K562 (cell line): ENCODE measurements at places on chromosomes 7 and 10.

GRCh38 chr10:91587710-91588638 lies 44.9 kb downstream of the PPP1R3C start:
- DNase-seq: peak; percentile 46

GRCh38 chr7:47332681-47333553 lies 249.0 kb downstream of the TNS3 start:
- no peak for DNase-seq

- DNase-seq: no peak
These were observed 14.0 kb upstream of the NUB1 start for GRCh38 chr7:151327659-151328058.

GRCh38 chr10:6624392-6624791 lies 44.3 kb upstream of the PRKCQ start:
- no peak for DNase-seq

GRCh38 chr10:62057359-62057758 lies 155.9 kb downstream of the ARID5B start:
- no peak for DNase-seq

DNA sequence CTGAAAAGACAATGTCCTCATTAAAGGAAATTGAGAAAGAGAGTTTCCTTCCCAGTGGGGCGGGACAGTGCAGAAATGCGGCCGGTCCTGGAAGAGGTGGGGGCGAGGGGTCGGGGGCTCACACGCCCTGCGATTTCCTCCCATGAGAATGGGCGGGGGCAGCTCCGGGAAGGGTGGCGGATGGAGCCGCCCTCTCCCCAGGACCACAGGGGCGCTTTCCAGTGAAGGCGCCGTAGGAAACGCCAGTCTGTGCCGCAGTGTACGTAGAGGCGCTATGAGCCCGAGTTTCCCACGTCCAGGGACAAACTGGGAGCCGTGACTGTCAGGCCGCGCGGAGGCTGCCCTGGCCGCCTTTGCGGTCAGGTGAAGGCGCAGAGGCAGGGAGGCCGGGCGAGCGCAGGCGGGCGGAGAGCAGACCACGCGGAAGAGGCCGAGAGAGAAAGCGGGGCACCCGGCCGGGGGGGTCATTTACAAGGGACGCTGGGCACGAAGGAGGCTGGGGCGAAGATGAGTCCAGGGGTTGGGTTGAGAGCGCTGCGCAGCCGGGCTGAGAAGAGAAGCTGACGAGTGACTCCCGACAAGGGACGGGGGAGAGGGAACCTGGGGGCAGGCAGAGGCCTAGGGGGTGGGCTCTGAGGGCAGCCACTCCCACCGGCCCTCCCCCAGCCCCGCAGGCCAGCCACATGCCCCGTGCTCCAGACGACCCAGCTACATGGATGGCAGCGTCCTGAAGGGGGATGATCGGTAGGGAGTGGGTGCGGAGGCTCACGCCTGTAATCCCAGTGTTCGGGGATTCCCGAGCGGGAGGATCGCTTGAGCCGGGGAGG lies 45.0 kb downstream of the ALOX5 start:
- no peak for DNase-seq

DNA sequence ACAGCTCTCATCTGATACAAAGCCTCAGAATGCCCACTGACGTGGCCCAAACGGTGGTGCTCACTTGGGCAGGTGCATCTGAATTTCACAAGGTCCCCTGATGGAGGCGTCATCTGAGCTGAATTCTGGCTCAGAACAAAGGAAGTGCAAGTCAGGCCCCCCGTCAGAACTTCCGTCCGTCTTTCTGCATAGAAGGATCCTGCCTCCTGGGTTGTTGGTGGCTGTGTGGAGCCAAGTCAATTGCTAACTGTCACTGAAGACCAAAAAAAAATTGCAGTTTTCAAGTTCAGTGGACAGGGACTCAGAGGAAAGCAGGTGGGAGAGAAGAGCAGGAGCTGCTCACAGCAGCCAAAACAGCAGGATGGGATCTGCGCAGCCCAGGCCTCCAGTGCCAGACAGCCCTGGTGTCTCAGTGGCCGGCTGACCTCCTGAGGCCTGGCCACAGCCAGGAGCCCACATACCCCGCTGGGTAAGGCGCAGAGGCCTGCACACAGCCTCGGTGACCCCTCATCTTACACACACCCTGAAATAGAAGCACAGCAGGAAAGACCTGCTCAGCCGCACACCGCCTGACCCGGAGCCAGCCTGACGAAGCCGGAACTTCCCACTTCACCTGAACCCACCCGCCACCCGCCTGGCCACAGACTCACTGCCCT lies 49.4 kb downstream of the PYROXD2 start:
- DNase-seq: no peak

GRCh38 chr7:77933394-77933793 lies 134.8 kb downstream of the PHTF2 start:
- DNase-seq: peak; percentile 46

DNA sequence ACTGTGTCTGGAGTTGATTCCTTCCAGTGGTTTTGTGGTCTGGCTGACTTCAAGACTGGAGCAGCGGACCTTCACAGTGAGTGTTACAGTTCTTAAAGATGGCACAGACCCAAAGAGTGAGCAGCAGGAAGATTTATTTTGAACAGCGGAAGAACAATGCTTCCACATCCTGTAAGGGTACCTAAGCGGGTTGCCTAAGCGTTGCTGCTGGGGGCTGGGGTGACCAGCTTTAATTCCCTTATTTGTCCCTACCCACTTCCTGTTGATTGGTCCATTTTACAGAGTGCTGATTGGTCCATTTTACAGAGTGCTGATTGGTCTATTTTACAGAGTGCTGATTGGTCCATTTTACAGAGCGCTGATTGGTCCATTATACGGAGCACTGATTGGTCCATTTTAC lies 13.2 kb downstream of the AKR1B15 start:
- DNase-seq: no peak

GRCh38 chr10:22219308-22219707 lies 1.5 kb upstream of the EBLN1 start:
- DNase-seq: peak; percentile 50

- no peak for DNase-seq
These were observed 13.9 kb downstream of the ARHGAP22 start for GRCh38 chr10:48590945-48591344.

- peak; percentile 38 for DNase-seq
These were observed 30.2 kb upstream of the EZH2 start for GRCh38 chr7:148914208-148914777.

DNA sequence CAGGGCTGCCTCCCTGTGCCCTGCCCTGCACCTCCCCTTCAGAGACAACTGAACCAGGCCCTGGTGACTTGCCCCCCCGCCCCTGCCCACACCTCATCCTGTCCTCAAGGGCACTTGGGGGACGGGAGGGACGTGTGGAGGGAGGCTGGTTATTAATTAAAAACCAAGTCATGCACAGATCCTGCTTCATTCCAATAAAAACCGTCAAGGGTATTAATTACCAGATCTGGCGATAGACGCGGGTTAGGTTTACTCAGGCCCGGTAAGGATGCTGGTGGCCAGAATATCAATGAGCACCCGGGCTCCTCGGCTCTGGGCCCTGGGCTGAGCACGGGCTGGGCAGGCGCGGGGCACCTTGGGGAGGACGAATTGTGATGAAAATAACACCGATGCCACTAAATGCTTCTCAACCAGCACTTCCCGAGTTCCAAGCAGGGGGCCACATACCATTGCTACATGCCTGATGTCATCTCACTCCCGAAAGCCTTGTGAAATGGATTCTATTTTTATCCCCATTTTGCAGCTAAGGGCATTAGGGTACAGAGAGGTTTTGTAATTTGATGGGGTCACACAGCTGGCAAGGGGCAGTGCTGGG lies 24.5 kb upstream of the GTF2IRD1 start:
- no peak for DNase-seq

- no peak for DNase-seq
These were observed 74.0 kb upstream of the SEC61G start for GRCh38 chr7:54833001-54833467.

GRCh38 chr10:101993221-101993620 lies 62.8 kb downstream of the ARMH3 start:
- DNase-seq: no peak

DNA sequence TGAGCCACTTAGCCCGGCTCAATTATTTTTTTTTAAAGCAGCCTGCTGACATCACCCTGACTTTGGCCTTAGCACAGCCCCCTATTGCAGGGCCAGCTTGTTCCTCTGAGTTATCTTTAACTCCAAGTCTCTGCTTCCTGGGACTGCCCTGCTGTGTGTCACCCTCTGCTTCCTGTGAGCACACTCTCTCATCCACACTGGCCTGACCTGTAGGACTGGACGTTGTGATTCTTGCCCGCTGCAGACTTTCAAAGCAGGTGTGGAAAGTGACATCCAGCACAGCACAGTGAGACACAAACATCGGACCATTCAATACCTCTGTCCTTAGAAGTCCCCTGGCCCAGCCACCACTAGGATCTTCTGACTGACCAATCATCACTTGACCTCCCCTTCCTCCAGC lies 26.4 kb upstream of the HSPA12A start:
- DNase-seq: no peak

DNA sequence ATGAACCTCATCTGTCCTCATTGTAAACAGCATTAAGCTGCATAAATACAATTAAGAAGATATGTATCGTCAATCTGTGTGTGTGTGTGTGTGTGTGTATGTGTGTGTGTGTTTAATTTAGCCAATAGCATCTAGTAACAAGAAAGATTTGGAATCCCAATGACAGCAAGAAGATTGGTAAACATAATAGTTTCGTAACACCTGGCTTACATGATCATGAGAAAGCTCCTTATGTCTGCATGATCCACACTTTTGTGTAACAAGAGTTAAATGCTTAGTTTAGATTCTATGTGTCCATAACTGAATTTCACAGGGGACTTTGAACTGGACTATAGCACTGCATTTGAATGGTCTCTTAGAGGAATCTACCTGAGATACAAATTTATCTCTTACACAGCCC lies 191.0 kb upstream of the BET1 start:
- no peak for DNase-seq

DNA sequence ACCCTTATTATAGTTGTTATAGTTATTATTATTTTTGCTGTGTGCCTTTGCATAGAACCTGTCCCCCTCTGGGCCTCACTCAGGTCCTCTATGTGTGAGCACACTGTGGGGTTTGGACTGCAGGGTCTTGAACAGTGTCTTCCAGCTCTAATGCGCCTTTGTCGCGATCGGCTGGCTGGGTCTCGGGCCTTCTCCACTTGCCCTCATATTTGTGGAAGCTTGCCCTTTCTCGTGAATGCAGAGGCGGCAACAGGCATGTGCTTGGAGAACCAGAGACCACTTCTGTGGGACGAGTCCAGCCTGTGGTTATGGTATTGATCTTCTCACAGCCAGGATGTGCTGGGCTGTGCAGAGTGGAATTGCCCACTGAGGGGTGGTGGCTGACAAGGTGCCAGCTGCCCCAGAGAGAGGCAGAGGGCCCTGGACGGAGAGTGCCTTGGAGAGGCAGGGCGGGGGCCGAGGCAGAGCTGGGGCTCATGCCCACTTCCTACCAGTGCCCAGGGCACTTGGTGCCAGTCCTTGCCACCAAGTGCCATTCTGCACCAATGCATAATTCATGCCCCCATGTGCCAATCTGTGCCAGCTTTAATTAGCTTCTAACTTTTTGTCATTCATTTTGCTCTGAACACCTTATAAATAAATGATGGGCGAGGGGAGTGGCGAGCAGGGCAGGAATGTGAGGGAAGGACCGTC lies 6.8 kb upstream of the CDH23 start:
- no peak for DNase-seq

DNA sequence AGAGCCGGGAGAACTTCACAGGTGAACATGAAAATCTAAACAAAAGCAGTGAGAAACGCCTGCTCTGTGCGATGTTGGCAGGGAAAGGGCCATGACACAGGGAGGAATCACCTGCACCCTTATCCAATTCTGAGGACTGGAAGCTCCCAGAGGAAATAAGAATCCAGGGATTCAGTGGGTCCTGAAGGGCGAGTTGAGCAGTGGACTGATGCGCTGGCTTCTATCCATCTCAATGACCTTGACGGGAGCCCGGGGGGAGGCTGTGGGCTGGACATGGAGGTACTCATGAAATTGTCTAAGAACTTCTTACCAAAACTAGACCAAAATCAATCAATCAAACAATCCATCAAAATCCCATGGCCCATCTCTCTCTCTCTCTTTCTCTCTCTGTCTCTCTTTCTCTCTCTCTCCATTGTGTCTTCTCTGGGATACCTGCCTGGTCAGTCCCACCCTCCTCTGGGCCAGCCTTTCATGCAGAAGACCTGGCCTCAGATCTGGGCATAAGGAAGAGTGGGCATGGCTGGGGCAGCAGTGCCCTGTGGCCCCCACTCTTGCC lies 7.2 kb downstream of the CPXM2 start:
- no peak for DNase-seq

GRCh38 chr7:149845257-149845980 lies 7.2 kb downstream of the ZNF862 start:
- DNase-seq: no peak
